Esophagus squamous epithelium (tissue), 5 donors: ENCODE measurements at places on chromosomes 16 and 17.

DNA sequence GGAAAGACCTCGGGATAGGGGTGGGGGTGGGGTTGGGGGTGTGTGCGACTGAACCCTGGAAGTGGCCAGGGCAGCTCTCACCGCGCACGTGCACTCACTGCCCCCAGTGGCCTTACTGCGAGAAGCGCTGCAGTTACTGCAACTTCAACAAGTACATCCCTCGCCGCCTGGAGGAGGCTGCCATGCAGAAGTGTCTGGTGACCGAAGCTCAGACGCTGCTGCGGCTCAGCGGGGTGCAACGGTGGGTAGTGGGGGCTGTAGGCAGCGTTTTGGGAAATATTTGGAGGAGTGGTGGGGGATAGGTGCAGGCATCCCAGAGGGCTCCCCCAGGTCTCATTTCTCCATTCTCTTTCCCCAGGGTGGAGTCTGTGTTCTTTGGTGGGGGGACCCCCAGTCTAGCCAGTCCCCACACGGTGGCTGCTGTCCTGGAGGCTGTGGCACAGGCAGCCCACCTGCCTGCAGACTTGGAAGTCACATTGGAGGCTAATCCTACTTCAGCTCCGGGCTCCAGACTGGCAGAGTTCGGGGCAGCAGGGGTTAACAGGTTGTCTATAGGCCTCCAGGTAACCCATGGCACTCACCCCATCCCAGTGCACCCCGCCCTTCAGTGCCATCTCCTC lies 972 bp downstream of the RSAD1 start:
- peak; percentile 22 for DNase-seq

- no peak for DNase-seq
These were observed 49.2 kb downstream of the SREBF1 start for GRCh38 chr17:17787568-17787967.

DNA sequence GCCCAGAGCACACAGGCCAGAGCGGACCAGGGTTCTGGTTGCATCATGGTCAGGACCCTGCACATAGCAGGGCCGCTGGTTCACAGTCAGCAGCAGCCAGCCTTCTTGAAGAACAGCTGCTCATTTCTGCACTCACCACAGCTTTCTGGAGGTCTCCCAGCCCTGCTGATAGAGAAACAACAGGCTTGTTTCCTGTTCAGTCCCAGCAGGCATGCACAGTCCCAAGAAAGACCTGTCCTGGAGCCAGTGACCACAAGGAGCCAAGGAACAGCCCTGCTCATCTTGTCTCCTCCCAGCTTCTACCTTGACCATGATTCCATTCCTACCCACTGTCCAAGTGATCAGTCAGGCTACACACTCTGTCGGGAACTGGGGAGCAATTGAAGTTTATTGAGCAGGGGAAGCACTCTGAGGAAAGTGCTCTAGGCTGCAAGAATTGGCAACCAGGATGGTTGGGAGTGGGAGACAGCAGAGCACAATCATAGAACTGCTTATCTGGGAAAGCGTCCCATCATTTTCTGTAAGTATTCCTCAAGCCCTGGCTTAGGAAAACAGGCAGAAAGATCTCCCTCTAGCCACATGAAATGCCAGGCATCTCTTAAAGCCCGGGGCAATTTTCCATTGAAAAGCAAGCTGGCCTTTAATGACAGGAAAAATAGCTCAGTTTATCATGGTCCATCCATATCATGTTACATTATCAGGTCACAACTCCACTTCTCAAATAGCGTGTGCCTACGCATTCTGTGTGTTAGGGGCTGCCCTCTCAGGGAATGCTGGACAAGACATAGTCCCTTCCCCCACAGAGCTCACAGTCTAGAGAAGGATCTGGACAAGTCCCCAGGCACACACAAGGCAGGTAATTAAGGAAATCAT lies 155.4 kb upstream of the FOXF1 start:
- no peak for DNase-seq

DNA sequence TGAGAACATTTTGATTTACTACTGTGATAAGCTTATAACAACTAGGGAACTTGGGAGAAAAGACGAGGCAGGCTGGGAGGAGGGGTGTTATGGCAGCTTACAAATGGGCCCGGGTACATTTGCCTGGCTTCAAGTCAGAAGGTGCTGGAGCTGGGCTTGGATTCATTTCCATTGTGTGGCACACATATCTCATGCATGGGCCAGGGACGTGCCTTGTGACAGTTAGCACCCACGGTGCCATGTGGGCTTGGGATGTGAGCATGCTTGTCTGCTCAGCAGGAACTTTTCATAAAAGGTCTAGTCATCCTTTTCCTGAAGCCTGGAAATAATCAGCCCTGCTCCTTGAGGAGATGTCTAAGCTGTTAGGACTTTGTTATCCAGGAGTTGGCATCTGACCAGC lies 572.2 kb downstream of the CDH13 start:
- DNase-seq = no peak

GRCh38 chr17:79843474-79843815 lies 4.2 kb upstream of the CBX4 start:
- no peak for DNase-seq

DNA sequence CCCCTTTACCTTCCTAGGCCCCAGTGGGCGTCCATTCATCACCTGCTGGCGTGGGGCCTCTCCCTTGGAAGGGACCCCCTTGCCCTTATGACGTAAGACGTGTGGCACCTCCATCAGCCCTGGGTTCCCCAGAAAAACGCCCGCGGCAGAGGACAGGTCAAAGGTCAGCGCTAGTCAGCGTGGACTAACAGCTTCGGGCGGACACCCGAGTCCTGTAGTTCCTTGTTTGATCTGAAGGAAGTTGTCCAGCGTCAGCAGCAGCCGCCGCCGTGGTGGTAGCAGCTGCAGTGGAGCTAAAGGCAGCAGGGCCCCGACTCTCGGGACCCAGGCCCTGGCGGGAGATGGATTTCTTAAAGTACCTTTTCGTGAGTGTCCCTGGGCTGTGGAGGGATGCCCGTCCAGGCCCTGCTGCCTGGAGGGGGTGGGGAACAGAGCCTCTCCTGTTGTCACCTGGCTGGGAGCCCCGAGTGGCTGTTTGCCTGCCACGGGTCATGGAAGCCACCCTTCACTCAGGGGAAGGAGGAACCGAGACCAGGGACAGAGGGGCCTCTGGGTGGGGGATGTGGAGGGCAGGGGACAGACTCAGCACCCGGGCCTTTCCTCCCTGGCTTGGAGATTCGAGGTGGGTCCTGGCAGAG lies 123.6 kb downstream of the OR1D5 start:
- no peak for DNase-seq

DNA sequence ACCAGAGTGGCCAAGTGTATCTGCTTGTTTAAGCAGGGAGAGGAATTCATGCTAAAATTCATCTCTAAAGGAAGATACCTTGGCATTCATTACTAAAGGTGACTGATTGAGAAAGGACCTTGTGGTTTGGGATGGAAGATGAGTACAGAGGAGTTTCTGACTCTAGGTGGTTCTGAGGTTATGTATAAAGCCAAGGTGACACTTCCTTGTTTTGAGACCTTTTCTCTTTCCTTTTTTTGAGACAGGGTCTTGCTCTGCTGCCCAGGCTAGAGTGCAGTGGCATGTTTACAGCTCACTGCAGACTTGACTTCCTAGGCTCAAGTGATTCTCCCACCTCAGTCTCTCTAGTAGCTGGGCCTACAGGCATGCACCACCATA lies 9.1 kb downstream of the ABHD15 start:
- no peak for DNase-seq

- no peak for DNase-seq
These were observed 2.8 kb downstream of the NOS2 start for GRCh38 chr17:27797390-27798091.
